GF-D8 (cell line): ENCODE measurements at places on chromosomes 6 and 20.
A peak's percentile ranks its signal among the peaks of the same experiment; 100 is the strongest.

DNA sequence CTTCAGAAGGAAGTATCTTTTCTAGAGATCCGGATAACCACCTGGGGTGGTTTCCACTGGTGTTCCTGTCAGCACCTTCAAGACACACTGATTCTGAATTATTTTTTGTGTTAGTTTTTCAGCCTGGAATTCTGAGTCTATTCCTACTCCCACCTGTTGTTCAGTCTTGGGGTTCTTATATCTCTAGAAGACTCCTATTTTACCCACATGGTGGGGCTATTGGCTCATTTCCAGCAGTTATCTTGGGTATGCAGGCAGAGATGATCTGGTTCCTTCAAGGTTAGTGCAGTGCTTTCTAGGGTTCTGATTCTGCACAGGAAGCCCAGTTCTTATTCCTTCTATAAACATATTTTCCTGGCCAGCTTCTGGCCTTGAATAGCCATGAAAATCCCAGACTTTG is 175.6 kb upstream of the PDE7B start:
- no peak for DNase-seq

- no peak for DNase-seq
Observed at GRCh38 chr6:50240986-50241385, 191.3 kb upstream of the DEFB112 start.

- no peak for DNase-seq
Observed at GRCh38 chr20:34240693-34241615, at the start of gene ASIP. Gene ASIP (plus strand): TSS chr20:34241423. CDS start chr20:34260375, 18,952 bp downstream.

- DNase-seq = no peak
Observed at GRCh38 chr6:8175046-8175777, 72.9 kb upstream of the EEF1E1 start.

GRCh38 chr6:152380993-152381898 is 255.9 kb downstream of the SYNE1 start:
- no peak for DNase-seq

DNA sequence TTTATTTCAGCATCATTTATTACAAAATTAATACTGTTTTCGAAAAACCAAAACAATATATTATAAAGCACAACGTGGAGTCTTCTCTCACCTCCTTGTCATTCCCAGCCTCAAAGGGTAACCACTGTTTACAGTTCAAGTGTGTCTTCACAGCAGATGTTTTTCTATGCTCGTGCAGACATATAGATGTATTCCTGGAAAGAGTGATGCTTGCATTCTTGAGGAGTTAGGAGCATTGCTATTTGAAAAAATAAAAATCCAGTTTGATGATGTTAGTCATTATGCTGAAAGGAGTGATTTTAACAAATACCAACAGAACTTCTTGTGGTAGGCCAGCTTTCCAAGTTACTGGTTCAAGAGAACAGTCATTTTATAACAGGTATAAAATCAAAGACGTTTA is 234.9 kb downstream of the BCKDHB start:
- no peak for DNase-seq

DNA sequence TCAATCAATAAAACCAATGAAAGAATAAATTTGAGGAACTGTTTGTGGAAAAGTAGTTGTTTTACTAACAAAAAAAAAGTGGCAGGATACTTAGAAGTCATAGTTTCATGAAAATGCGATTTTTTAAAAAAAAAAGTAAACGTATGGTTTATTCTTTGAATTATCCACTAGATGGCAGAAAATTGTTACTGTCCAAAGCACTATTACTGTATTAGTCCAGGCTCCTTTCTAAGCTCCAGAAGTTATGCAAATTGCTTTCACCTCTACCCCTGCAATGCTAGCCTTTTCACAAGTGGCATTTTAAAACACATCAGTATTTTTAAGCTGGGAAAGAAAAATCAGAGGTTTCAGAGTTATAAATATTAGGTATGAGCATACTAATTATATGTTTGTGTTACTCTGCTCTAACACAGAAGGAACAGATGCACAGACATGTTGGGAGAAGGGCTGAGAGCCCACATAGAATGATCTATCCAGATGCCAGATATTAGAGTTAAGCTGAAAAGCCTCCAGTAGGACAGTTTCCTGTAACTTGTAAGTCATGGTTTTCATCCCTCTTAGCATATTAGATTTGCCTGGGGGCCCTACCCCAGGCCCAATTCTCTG is 63.9 kb downstream of the FHL5 start:
- DNase-seq = peak; percentile 1

DNA sequence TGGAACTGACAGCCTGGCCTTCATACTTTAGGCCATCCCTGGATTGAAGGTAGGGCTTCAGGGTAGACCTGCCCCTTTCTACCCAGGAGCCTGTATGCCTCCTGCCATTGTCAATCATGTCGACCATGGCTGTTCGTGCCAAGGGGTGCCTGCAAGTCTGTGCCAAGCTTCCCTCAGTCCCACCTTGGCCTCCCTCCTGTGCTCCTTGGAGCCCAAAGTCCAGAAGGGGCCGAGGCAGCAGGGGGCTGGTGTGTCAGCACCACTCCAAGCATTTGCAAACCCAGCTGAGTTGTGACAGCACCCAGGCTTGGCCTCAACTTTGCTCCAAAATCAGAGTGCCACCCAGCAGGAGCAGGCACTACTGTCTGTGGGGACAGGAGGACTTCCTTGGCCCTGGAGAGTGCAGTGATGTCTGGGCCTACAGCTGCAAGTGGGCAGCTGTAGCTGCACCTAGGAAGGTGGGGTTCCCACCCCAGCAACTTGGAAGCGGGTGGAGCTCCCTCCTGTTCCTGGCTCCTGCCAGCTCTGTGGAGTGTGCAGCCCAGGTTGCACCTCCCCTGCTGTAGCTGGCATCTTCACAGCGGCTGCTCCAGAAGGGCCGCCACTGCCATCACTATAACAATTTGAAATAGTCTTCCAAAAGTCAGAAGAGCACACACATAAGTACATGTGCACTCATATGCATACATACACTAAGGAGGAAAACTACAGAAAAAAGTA is 1719.3 kb downstream of the HACE1 start:
- DNase-seq = no peak

- DNase-seq = no peak
Observed at GRCh38 chr20:38880952-38881735, 45.1 kb upstream of the FAM83D start.

DNA sequence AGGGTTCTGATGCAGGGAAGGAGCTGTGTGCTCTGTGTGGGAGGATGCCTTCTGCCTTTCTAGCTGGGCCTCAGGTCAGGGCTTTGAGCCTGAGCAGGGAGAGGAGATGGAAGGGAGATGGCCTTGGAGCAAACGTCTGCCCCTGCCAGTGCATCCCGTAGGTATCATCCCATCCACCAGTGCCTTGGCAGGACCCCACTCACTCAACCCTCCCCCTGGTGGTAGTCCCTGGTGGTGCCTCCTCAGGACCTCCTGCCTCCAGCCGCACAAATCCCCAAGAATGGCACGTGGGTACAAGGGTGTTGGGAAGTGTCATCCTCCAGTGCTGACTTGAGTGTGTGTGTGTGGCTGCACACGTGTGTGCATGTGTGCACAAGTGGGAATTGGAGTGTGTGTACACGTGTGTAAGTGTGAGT is 23.1 kb upstream of the MICB start:
- DNase-seq = no peak

DNA sequence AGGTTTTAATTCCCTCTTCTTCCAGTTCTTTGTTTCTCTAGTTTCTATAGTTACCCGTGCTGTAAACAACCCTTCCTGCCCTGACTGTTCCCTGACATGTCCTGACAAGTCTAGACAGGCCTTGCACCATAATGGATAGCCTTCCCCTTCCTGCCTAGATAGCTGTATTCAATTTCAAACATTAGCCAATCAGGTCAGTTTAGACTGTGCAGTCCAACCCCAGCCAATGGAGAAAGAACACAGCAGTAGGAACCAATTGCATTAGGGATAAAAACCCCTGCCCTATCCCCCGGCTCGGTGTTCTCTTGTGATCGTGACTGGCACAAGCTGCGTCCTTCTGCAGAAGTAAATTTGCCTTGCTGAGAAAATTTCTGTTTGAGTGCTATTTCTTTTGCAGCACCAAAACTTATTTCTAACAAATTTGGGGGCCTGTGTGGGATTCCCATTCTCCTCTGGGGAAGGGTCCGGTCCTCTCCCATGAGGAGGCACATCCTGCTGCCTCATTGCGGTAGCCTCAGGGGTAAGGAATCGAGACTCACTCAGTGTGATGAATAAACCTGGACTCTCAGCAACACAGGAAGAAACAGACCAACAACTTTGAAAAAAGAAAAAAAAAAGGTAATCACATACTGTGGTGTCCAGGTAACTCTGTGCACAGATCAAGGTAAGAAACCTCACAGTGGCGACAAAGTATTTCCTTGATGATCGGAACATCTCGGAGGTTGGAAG is 248.7 kb upstream of the ECI2 start:
- DNase-seq = no peak

DNA sequence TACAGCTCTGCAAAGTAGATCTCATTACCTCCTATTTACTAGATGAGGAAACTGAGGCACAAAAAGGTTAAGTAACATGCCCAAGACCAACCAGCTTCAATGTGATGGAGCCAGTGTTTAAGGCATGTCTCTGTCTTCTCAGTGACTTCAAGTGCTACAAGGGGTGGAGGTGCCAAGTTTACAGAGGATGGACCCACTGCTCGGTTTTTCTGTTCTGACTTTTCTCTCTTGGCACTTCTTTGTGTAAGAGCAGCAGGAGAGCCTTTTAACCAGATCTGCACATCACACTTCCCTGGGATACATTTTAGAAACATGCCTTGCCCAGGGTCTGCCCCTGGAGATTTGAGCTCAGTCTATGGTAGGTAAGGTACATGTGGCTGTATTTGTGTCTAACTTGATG is 9.8 kb downstream of the WRNIP1 start:
- DNase-seq = no peak

GRCh38 chr6:148855744-148856143 is 108.9 kb downstream of the UST start:
- DNase-seq = no peak

GRCh38 chr6:3281631-3282475 is 23.1 kb downstream of the PSMG4 start:
- DNase-seq = no peak

GRCh38 chr6:168196881-168197635 is 118.0 kb upstream of the FRMD1 start:
- DNase-seq = no peak

DNA sequence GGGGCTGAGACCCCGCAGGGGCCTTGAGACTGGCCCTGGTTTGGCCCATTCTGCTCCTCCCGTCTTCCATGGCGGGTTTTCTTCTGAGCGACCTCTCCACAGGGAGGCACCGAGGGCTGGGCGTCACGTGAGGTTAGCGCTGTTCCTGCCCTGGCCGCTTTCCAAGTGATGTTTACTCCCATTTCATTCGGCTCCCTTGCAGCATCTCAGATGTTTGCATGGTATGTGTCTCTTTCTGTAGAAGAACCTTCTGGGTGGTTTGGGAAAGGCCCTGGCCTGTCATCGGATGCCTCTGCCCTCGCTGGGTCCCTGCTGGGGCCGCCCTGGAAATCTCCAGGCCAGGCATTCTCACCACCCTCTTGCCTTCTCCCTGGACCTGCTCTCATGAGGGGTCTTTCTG is 17.3 kb downstream of the RAMACL start:
- DNase-seq = no peak

DNA sequence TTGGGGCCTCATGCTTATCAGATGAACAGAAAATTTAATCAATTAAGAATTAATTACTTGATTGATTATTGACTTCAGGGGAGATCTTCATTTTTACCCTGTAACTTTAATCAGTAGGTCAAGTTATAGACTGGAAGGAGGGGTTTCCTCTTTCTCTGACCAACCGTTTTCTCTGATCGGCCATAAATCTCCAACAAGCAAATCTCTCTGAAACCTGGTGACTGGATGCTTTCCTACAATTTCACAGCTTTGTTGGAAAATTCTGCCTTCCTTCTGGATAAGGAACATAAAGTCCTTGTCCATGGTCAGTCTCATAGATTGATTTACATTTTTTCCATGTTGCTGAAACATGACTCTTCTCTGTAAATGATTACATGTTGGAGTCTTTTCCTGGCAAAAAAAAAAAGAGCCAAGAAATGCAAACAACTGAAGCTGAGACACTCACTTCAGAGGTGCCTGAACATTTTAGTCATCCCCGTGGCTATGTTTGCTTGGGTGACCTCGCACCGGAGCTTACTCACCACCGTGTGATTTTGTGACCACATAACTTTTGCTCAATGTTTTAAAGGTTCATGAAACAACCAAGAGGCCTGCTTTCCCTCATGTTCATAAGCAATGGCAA is 31.0 kb downstream of the IRF4 start:
- no peak for DNase-seq

- no peak for DNase-seq
Observed at GRCh38 chr6:30881392-30882203, 2.7 kb upstream of the DDR1 start.

GRCh38 chr20:40255365-40255764 is 433.7 kb downstream of the MAFB start:
- no peak for DNase-seq

DNA sequence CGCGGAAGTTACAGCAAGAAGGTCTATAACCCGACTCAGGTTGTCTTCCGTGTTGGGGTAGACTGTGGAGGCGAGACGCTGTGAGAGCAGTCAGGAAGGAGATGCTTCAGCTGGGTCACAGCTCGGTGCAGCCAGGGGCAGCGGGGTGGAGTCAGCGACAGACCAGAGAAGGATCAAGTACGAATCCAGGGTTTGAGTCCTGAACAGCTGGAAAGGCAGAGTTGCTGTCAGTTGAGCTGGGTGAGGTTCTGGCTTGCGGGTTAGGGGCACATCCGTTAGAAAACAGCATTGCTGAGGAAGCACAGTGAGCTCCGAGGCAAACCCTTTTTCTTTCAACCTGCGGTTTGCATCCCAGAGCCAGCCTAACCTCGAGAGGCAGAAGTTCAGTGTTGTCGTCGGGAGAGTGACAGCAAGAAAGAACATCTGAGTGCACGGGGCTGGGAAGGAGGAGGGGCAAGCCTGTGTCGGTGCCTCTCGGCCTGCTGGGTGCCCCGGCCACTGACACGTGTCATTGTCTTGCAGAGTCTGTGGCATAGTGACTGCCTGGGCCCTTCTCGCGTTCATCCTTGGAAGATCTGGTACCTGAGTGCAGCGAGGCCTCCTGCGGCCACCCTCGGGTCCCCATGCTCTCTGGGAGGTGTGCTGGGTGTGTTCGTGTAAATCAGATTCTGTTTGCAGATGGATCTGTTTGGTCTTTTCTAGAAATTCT is 20.0 kb downstream of the PNLDC1 start:
- peak; percentile 43 for DNase-seq
